D341Med (cell line): ENCODE measurements at places on chromosomes 2 and 18.

- DNase-seq: no peak
Measured at GRCh38 chr18:51330148-51330547, 132.7 kb upstream of the MEX3C start.

DNA sequence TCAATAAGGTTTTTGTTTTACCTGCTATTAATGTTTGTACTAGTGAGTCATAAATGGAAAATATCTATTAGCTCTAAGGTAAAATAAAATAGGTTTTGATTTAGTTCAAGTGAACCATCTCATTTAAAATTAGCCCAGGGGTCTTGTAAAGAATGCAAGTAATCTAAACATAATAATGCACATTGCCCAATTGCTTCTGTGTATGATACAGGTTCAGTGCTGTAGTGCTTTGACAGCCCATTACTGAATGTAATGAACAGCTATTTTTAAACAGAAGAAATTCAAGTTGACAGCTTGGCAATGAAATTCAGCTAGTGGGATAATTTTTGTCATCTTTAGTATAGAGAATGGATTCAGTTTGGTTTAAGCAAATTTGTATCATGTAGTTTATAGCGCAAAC, 91.5 kb downstream of the CAMKMT start:
- no peak for DNase-seq

DNA sequence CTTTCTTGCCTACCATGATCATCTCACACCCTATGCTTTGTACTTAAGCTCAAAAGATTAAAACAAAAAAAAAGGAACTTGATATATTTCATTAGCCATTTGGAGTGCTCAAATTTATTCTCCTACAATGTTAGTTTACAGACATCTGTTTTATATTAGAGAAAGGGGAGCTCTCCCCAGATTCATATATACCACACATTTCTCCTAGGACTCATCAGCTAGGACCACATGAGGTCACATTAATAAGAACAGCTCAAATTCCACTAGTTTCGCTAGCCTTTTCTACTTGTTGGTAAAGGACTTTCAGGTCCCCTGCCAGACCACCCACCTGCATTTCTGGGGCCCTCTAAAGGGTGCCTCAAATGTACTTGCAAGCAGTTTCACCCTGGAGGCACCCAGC, 151.2 kb upstream of the MMADHC start:
- no peak for DNase-seq

DNA sequence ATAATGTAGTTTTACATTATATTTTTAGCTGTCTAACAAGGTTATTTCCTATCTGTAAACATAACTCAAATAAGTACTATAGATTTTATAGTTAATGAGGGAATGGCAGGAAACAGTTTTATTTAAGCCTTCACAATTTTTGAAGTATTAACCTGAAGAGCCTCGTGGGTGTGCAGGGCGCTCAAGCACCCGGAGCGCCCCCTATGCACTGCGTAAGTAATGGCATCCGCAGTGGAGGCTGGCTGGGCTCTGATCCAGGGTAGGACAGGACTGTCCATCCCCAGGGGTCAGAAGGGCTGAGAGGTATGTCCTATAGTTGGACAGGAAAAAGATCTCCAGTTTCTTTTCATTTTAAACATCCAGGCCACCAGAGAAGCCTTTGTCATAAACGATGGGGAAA, 8.2 kb upstream of the GBX2 start:
- peak; percentile 72 for DNase-seq

- DNase-seq: no peak
Measured at GRCh38 chr2:120167272-120167671, 55.9 kb downstream of the TMEM185B start.

GRCh38 chr2:179017773-179018357, 32.1 kb downstream of the CCDC141 start:
- no peak for DNase-seq

- no peak for DNase-seq
Measured at GRCh38 chr2:190646780-190647522, 1.9 kb upstream of the NAB1 start.

DNA sequence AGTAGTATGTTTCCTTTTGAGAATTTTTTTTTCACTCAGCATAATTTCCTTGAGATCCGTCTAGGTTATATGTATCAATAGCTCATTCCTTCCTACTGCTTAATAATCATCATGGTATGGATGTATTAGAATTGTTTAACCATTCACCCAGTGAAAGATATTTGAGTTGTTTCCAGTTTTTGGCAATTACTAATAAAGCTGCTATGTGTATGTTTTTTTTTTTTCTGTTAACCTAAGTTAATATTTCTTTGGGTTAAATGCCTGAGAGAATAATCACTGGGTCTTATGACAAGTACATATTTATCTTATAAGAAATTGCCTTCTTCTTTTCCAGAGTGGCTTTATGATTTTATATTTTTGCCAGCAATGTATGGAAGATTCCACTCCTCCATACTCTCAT, 96.4 kb upstream of the ST6GAL2 start:
- no peak for DNase-seq

GRCh38 chr2:19851116-19851695, 50.6 kb downstream of the TTC32 start:
- DNase-seq: no peak

GRCh38 chr2:51920509-51920908, 888.6 kb upstream of the NRXN1 start:
- DNase-seq: no peak

DNA sequence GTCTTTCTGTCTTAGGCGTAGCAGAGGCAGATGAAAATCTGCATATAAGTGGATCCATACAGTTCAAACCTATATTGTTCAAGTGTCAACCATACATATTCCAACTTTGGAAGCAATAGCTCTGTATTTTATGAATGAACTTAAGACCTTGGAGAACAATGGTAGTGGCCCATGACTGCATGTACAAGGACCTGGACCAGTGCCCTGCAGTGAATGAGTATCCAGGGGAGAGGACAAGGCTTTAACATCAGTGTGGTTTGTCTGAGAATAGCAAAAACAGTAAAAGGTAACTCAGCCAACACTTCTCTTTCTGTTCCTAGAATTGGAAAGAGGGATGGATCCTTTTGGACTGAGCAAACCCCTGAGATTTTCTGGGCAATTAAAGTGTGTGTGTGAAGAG, 230.8 kb upstream of the LINC00305 start:
- no peak for DNase-seq

GRCh38 chr2:129912066-129912820, 67.2 kb upstream of the RAB6C start:
- DNase-seq: no peak

DNA sequence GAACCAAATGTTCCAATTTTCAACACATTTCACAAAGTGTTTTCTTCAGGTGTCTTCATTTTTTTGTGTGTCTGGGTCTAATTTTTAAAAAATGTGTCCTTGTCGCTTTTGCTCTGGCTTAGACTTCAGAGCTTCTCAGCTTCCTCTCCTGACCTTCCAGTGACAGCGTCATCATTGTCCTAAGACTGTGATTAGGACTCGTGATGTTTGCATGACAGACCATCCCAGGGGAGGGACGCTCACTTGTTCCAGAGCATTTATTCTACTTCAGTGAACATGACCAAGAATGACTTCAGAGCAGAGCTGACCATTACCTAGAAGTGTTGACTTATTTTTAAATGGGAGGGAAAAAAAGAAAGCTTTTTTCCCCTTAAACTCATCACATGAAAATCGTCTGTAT, 591.9 kb downstream of the IRS1 start:
- no peak for DNase-seq

DNA sequence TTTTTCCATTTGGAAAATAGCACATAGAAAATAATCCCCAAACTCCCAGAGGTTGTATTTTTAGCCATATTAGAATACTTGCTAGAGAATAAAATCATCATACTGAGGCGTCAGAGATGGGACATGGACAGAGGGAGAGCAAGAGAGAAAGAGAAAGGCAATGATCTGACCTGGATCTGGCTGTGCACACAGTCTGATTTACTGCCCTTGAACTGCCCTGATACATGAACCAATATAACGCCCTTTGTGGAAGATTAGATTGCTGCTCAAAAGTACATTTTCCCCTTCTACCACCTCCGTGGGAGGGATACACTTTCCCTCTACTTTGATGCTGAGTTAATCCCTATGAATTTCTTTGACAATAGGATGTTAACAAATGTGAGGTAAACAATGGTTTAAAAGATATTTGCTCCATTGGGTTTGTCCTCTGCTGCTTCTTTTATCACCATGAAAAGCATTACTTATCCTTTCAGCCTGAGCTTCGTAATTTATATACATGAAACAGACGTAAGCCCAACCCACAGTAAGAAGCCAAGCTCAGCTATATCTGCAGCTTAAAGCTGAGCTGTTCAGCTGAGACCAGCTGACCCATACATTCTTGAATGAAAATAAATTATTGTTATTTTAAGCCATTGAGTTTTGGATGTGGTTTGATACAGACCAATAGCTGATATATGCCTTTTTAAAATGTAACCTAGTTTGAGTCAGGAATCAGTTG, 1664.6 kb upstream of the CELF4 start:
- no peak for DNase-seq
